ENCODE measurements at places on chromosomes 11 and 22.

DNA sequence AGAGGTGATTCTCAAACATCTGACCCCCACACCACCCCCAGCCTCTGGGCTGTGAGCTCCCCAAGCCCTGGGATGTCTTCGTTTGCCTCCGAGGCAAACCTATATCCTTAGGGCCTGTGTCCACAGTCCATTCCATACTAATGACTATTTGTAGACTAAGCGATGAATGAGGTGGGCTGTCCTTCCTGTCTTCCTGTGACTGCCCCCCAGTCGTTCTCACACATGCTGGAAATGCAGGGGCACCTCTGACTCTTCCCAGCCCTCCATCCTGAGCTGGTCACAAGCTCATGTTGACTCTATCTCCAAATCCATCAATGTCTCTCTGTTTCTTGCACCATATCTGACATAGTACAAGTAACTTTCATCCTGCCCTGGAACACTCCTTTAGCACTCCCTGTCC lies 4.8 kb downstream of the ATG16L2 start:
- DNase-seq: peak; percentile 62

DNA sequence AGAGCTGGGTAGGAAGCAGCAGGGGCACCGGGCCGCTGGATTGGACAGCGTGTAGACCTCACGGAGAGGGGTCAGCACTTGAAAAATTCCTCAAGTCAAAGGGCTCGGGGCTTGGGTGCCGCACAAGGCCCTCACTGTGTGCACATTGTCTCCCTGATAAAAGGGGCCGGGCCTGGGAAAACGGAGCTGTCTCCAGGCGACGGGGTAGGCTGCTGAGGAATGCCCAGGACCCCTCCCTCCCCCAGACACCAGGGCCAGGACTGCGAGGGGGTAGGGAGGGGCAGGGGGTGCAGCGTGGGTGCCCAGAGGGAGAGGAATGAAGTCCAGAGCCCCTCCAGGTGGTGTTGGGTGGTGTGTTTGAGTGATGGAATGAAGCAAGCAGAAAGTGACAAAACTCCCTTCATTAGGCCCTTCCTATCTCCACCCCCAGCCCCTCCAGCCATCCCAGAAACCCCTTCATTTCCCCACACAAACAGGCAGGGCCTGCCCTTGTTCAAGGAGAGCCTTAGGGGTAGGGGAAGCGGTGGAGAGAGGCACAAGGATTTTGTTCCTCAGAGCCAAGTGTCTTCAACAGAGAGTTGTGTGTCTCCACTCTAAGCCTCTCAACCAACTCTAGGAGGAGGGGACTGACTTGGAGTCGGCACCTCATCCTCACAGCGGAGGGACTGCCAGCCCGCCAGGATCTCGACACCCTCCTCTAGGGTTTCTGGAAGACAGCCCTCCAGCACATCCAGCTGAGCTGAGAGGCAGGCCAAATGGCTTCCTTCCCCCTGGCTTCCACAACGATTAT lies 63.9 kb downstream of the SYN3 start:
- no peak for DNase-seq

GRCh38 chr11:60923800-60924109 lies 505 bp upstream of the TMEM132A start:
- no peak for DNase-seq

GRCh38 chr11:45982656-45983470 lies 60.4 kb downstream of the LARGE2 start:
- peak; percentile 82 for DNase-seq

DNA sequence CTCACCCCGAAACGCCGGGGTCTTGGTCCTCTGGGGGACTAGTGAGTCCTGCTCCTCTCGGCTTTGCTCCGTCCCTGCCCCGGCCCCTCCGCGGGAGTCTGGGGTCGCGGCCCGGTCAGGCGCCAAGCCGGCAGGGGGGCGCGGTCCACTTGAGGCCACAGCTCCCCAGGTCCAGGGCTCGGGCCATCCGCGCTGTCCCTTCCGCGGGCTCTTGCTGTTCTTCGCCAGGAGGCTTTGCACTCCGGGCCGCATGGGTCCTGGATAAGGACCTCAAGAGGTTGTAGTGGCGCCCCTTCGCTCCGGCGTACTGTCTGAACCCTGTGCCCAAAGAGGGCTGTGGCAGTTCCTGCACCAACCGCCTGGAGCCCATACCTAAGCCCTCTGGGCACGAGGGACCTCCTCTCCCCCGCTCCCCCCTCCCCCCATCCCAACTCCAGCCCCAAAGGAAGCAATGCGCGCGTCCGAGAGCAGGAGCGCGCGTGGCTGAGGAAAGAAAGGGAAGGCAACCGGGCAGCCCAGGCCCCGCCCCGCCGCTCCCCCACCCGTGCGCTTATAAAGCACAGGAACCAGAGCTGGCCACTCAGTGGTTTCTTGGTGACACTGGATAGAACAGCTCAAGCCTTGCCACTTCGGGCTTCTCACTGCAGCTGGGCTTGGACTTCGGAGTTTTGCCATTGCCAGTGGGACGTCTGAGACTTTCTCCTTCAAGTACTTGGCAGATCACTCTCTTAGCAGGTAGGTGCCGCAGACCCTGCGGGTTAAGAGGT lies at the start of gene ADM:
ADM (plus strand) TSS at position 579 of the 767 bp plus-strand sequence. CDS start 628 bp downstream, outside the sequence.
- peak; percentile 97 for DNase-seq

- DNase-seq: no peak
Measured at GRCh38 chr11:19525276-19525675, 187.4 kb upstream of the NAV2 start.

DNA sequence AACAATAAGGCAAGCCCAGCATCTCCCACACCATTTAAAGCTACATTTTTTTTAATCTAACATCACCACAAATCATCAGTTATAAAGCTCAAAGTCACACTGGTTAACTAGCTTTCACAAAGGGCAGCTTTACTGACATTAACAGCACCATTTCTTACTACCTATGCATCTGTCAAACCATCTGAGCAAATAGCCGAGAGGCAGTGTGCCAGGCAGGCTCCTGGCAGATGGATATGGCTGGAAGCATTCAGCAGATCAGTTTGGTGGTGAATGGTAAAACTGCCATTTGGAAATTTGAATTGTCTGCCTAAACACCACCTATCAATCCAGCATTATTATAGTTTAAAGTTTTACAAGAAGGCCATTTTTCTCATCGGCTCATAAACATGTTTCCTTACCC lies 131.2 kb downstream of the TTC28 start:
- no peak for DNase-seq

DNA sequence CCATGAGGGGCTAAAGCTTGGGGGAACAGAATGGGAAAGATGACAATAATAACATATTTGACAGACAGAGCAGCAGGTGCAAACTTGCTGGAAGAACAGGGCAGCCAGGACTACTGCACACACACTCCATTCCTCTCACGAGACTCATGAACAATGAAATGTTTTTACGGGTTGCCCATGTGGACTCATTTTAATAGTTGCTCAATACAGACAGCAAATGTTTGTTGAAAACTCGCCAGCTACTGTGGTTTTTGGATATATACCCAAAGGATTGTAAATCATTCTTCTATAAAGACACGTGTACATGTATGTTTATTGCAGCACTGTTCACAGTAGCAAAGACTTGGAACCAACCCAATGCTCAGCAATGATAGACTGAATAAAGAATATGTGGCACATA lies 10.3 kb downstream of the SYT13 start:
- DNase-seq: peak; percentile 3

DNA sequence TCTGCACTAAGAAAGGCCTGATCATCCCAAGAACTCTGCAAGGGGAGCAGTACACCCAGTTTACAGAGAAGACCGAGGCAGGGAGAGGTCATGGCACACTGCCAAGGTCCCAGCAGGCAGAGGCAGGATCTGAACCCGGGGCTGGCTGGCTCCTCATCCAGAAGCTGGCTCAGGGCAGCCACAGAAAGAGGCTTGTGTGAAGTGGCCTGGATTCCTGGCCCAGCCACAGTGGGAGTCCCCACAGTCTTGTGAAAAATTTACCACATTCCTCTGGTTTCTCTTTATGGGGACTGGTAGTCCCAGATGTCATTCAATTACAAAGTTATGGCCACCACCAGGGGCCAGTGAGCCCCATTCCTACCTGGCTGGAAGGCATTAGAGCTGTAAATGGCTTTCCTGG lies 440.5 kb downstream of the MIAT start:
- no peak for DNase-seq

GRCh38 chr11:119042927-119043326 lies 12.2 kb upstream of the SLC37A4 start:
- no peak for DNase-seq

GRCh38 chr22:44099696-44100095 lies 75.6 kb downstream of the PARVB start:
- DNase-seq: no peak

DNA sequence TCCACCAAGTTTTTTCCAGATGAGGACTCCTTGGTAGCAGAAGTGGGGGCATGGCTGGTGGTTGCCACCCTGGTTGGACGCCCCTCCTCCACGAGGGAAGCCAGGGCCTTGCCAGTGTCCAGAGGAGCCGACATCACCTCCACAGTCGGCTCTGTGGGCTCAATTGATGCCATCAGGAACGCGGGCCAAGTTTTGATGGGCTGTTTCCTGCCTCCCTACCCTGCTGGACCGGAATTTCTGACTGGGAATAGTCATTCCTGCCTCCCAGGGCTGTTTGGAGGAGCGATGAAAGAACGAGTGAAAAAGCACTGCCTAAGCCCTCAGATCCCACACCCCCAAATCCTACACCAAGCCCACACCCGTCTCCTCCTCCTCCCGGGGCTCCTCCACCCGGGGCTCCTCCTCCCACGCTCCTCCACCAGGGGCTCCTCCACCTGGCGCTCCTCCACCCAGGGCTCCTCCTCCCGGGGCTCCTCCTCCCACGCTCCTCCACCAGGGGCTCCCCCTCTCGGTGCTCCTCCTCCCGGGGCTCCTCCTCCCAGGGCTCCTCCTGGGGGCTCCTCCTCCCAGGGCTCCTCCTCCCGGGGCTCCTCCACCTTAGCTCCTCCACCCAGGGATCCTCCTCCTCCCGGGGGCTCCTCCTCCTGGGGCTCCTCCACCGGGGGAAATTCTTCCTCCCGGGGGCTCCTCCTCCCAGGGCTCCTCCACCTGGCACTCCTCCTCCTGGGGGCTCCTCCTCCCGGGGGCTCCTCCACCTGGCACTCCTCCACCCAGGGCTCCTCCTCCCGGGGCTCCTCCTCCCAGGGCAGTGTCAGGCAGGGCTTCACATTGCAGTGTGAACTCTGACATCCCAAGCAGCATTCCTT lies 10.0 kb upstream of the PRR5 start:
- no peak for DNase-seq

- DNase-seq: no peak
Measured at GRCh38 chr11:118153516-118153915, 893 bp upstream of the SCN4B start.

- DNase-seq: no peak
Measured at GRCh38 chr11:119803726-119804294, 74.8 kb upstream of the NECTIN1 start.

GRCh38 chr22:35313311-35314121 lies 13.8 kb downstream of the TOM1 start:
- peak; percentile 96 for DNase-seq

- peak; percentile 18 for DNase-seq
Measured at GRCh38 chr11:12914400-12914912, 94.7 kb upstream of the RASSF10 start.

GRCh38 chr11:47147681-47148080 lies 29.0 kb downstream of the ARFGAP2 start:
- no peak for DNase-seq

DNA sequence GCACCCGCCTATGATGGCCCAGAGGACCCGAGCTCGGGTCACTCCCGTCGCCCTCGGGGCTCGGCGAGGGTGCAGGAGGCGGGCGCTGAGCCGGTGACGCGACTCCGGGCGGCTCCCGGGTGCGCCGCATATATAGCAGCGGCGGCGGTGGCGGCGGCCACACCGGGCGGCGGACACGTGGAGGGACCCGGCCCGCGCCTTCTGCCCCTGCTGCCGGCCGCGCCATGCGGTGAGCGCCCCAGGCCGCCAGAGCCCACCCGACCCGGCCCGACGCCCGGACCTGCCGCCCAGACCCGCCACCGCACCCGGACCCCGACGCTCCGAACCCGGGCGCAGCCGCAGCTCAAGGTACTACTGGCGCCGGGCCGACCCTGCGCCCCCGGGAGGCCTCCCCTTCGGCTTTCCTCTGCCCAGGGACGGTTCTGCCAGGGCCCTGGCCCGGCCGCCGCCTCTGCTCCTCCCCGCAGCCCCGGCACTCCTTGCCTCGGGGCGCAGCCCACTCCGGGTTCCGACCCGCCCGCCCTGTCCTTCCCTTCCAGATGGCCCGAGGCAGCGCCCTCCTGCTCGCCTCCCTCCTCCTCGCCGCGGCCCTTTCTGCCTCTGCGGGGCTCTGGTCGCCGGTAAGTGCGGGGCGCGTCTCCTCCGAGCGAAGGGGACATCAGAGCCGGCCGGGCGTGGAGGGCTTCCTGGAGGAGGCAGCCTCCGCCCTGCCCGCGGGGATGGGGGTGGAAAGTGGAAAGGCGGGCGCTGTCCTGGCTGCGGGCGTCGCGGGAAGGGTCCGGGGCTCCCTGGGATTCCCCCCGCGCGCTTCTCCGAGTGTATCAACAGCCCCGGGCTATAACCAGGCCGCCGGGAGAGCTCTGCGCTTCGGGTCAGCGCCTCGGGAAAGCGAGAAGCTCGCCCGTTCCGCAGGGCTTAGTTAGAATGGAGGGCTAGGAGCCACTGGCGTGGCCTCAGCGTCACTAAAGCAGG lies at the start of gene GAL:
GAL (plus strand) TSS at position 160 of the 972 bp plus-strand sequence; CDS start at position 540, 380 bp downstream.
- DNase-seq: no peak

DNA sequence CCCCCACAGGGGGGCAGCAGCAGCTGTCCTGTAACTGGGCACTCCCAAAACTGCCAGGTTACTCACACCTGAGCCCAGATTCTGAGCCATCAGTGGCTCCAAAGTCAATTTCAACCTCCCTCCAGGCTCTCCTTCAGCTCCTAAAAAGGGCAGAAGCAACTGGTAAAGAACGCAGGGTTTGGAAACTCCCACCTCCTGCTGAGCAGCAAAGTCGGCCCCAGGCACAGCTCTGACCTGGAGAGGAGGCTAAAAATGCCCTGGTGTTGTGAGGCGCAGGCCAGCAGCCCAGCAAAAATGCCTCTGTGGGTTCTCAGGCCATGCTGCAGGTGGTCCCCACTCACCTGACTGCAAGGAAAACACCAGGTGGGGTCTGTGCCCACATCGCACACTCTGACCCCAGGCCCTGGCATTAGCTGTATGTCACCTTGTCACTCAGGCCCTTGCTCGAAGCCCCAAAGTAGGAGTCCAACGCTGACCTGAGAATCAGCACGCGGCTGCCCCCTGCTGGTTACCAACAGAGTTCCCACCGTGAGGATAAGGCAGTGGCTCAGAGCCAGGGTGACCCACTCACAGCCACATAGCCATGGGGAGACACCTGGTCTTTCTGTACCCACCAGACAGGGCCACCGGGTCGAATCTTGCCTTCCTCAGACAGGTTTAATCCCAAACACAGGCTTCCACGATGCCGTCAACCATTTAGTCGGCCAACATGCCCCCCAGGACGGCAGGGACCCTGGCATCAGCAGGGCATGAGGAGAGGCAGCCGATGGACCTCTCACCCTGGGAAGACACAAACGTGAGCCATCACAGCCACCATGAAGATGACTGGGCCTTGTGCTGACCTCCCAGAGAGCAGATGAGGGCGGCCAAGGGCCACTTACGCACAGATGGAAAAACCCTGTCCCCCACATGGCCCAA lies 11.1 kb downstream of the POLR3H start:
- DNase-seq: peak; percentile 61

GRCh38 chr22:18985780-18986179 lies 49.7 kb upstream of the PRODH start:
- DNase-seq: no peak

GRCh38 chr22:32552521-32552920 lies 77.9 kb downstream of the FBXO7 start:
- no peak for DNase-seq

GRCh38 chr22:35841907-35842518 lies 124.3 kb downstream of the APOL5 start:
- DNase-seq: no peak

GRCh38 chr22:36864454-36865215 lies 3.8 kb downstream of the NCF4 start:
- DNase-seq: no peak

All from EL (cell line).